ENCODE measurements at places on chromosomes 5 and 9.

DNA sequence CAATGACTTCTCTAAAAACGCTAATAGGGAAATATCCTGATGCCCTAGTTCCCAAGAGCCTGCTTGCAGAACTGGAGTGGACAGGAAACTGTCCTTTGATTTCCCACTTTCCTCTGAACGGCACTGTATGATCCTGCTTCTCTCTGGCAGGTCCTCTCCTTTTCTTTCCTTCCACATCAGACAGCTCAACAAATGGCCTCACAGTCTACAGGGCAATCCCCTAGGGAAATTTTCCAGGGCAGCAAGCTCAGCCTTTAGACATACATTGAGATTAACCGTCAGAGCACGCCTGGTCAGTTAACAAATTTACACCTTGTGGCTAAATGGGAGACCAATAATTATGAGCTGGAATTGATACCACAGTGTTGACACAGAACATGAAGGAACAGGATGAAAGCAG lies 164.9 kb downstream of the SLC24A2 start:
- no peak for DNase-seq

DNA sequence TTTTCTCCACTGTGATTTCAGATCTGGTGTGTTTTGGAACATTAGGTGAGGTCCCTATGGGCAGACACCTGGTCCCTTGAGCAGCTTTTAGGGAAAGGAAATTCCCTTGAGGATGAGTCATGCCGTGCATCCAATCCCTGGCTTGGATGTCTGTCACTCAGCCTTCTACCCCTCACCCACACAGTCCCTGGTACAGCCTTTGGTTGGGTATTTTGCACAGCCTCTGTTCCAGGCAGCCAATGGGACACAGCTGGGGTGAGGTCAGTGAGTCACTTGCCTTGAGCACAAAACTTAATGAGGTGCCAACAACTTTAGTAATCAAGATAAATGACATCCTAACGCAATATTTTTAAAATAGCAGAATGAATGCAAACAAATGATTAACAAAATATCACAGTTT lies 22.7 kb upstream of the SVEP1 start:
- DNase-seq, result no peak

- no peak for DNase-seq
These were observed 16.1 kb upstream of the VPS13A start for GRCh38 chr9:77161191-77161590.

DNA sequence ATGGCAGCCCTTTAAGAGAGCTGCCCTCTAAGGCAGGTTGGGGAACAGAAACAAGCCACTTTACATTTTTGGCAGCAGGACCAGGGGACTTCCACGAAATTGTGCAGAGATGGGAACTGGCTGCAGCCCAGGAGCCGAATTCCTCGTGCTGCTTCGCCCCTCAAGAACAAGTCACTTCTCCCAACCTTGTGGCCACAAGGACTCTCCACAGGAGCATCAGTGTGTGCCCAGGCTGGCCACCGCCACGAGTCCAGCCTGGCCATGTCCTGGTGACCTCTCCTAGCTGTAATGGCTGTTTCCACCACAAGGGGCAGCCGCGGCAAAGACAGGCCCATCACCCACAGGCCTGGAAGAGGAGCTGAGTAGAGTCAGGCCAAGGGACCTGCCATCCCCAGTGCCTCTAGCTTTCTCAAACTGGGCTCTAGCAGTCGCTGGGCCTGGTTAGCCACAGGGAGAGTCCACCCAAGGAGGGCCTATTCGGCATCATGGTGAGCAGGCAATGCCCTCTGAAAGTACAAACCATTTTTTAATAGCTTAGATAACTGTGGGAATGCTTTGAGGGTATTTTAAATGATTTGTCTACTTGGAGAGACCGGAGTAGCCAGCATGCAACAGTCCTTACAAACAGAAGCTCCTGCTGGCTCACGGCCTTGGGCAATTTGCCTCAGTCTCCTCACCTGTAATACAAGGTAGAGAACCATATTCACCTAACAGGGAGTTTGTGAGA lies 129.0 kb downstream of the COL23A1 start:
- DNase-seq, result peak; percentile 43

DNA sequence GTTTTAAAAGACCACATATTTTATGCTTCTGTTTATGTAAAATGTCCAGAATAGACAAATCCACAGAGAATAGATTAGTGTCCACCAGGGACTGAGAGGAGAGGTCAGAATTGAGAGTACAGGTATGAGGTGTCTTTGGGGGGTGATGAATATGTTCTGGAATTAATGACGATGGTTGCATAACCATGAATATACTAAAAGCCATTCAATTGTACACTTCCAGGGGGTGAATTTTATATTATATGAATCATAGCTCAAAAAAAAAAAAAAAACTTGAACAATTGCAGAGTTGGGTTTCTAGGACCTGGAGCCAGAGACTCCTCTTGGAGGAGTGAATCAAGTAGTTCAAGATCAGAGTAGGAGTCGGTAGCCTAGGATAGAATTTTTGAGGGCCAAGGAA lies 57.8 kb upstream of the RUSC2 start:
- DNase-seq, result no peak

- no peak for DNase-seq
These were observed 201.7 kb upstream of the PANK3 start for GRCh38 chr5:168780888-168781287.

GRCh38 chr5:37198061-37198460 lies 51.1 kb downstream of the CPLANE1 start:
- no peak for DNase-seq

DNA sequence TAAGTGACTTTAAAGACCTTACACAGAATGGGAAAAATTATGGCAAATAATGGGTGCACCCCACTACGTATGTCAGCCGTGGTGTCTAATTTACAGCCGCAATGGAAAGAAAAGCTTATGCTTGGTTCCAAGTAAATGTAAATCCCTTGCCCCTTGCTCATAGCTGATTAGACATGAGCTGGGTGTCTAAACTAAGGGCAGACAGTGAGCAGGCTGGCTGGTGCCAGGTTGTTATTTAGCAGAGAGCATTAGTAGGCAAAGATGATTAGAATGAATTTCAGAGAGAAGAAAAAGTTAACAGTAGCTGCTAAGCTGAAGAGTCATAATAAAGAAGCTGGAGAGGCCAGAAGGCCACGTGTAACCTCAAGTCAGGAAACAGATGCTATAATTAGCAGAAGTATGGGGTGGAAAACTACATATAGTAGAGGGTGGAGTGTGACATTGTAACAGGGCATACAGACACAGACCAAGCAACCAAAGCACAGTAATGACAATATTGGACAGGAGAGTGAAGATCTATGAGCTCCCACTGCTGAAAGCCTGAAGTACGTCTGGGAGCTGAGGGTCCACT lies 257.7 kb downstream of the MCTP1 start:
- no peak for DNase-seq

DNA sequence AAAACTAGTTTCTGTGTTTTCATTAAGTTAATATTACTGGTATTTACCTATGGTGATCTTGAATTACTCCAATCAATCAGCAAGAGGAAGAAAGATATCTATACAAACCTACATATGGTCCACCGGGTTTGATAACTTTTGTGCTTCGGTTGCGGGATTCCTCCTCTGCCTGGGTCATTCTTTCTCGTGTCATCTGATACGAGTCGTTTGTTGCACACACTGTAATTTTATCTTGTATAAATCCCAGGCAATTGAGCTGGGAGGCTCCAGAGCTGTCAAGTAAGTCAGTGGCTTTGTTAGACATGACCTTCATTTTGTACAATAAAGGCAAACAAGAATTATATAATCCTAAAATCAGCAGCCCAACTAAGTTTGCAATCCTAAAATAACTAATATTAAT lies 48.0 kb downstream of the ELL2 start:
- no peak for DNase-seq

DNA sequence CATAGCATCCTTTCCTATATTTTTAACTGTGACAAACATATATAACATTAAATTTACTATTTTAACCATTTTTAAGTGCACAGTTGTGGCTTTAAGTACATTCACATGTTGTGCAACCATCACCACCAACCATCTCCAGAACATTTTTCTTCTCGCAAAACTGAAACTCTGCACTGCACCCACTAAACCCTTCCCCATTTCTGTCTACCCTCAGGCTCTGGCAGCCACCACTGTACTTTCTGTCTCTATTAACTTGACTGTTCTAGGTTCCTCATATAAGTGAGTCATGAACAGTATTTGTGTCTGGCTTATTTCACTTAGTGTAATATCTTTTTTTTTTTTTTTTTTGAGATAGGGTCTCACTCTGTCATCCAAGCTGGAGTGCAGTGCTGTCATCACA lies 25.5 kb downstream of the KCNMB1 start:
- DNase-seq, result no peak

DNA sequence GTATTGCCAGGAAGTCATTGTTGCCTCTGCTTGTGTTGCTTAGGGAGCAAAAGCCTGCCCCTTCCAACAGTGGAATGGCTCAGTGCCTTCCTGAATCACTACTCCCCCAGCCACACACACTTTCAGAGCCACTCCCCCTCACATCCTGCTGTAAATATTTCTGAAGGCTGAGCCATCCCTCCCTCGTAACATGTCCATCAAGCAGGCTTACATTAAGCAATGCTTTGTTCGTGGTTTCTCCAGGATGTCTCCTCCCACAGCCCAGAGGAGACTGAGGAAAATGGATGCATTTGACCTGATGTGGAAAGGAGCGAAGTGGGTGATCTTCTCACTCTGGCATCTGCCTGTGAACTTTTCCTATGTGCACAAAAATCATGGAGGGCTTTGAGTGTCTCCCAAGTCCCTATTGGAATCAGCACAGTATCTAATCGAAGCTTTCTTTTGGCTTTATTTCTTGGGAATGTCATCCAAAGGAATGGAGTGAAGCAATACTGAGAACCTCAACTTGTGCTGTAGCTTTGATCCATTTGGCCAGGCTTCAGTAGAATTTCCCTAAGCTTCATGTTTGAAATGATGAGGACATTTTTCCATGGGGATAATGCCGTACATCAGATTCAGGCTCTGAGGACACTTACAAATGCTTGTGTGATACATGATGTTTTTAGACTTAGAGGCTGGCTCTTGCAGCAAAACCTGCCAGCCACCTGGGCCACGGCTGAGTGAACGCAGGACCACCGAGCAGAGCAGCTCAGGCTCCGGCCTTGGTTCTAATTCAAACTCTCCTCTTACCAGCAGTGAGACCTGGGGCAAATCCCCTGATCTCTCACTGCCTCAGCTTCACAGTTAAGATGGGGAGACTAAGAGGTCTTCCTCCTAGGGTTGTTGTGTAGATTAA lies 389.1 kb downstream of the ENC1 start:
- no peak for DNase-seq

GRCh38 chr5:22683050-22683449 lies 170.1 kb downstream of the CDH12 start:
- DNase-seq, result no peak

DNA sequence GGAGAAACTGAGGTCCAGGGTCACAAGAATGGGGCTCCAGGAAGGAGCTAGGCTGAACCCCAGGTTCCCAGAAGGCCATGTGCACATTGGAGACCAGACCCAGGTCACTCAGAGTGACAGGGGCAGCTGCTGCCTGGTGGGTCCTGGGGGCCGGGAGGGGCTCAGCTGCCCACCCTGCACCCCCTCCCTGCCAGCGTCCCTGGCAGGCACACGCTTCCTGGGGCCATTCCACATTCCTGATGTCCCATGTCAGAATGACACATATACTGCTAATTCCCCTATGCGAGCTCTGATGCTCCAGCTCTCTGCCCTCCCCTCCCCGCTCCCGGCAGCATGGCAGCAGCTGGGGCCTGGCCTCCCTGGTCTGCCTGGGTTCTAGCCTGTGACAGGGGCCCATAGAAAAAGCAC lies 14.0 kb downstream of the FGFR4 start:
- DNase-seq, result no peak

GRCh38 chr9:134489621-134490408 lies 151.8 kb upstream of the COL5A1 start:
- no peak for DNase-seq

Data from stimulated activated CD4-positive, alpha-beta T cell treated with anti-CD3 and anti-CD28 coated beads, Interleukin-2, amount 100 ng/mL, for 24 hours (primary cell).